ENCODE measurements at places on chromosomes 6 and 20. TPM values are rescaled to one million over a fixed set of nuclear protein-coding genes. Genes with fewer than 3 reads are reported as not detected.
A peak's percentile ranks its signal among the peaks of the same experiment; 100 is the strongest.

- no peak for DNase-seq
Measured at GRCh38 chr6:136438441-136438840, 111.8 kb downstream of the MAP7 start.

DNA sequence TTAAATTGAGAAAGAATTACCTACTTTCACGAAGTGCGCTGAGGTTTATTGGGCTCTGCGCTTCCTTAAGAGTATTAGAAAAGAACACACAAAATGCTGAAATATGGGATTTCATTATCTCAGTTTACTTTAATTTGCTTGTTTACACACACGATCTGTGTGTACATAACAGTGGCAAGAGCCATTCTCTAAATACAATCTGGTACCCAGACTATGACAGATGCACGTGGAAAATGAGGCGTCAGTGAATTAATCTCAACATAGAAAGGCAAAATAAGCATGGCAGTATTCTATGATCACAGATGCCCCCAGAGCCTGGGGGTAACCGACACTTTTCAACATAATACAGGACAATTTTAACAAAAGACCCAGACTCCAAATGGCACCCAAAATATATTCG, 8.3 kb downstream of the FITM2 start:
- DNase-seq: no peak

DNA sequence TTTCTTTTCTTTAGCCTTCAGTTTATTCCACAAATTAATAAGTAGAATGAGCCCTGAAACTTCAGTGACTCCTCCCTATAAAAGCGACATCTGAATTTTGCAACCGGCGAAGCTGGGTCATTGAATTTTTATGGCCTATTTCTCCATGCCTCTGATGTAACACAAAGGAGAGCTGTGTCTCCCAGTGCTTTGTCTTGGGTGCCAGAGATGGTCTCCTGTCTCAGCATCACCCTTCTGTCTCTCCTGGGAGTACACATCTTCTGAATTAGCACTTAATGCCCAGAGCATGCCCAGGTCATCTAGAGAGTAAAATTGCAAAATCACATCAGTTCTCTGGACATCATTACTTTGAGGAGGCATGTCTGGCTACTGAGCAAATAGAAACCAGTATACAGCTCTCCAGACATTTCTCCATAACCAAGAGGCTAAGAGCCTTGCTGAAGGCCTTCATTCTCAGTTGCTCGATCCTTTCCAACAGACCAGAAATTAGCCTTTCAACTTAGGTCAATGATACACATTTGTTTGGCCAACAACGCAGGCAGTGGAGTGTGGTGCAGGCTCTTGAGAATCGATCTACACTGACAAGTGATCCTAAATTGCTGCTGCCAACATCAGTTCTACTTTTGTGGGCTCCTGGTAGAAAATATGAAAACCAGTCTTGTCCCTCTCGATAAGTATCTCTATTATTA, 176.0 kb upstream of the FOXQ1 start:
- DNase-seq: no peak

DNA sequence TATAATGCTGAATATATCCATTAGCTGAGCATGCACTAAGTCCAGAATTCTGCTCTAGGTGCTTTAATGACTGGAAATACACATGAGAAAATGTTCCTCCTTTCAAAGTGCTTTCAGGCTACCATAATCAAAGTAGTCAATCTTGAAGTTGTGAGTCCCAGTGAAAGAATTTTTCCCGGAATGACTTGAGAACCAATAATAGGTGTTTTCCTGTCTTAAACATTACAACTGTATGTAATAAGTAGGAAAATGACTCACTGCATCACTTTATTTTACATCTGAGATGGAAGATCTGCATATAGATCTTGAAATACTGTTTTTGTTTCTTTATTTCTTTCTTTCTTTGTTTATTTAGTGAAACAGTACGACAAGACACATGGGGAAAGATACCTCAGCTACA, 437.4 kb upstream of the JAG1 start:
- DNase-seq: no peak

DNA sequence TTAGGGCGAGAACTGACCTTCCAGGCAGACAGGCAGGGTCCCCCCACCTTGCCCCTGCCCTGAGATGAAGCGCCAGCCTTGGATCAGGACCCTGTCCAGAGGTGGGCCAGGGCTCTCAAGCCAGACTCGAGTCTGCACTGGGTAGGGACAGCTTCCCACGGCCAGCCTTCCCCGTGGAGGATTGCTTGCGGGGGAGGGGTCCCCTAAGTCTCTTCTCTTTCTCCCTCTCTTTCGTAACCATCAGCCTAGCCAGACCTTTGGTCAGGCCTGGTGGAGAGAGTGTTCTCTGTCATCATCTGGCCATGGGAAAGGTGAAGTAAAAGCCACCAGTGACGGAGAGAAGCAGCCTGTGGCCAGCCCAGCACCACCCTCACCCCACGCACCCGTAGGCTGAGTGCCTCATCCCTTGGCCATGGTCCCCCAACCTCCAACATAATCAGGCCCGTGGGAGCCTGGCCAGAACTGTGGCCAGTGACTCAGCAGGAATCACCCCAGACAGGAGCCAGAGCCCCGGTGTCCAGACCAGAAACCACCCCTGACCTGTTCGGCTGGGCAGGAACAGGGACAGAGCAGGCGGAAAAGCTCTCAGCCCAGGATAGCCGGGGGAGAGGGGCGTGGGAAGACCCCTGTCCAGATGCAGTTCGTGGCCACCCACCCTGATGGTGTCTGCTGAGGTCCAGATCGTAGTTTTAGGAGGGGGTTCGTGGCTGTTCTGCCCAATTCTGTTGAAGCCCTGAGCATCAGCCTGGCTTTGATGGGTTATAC, 47.1 kb downstream of the SNAI1 start:
- no peak for DNase-seq

DNA sequence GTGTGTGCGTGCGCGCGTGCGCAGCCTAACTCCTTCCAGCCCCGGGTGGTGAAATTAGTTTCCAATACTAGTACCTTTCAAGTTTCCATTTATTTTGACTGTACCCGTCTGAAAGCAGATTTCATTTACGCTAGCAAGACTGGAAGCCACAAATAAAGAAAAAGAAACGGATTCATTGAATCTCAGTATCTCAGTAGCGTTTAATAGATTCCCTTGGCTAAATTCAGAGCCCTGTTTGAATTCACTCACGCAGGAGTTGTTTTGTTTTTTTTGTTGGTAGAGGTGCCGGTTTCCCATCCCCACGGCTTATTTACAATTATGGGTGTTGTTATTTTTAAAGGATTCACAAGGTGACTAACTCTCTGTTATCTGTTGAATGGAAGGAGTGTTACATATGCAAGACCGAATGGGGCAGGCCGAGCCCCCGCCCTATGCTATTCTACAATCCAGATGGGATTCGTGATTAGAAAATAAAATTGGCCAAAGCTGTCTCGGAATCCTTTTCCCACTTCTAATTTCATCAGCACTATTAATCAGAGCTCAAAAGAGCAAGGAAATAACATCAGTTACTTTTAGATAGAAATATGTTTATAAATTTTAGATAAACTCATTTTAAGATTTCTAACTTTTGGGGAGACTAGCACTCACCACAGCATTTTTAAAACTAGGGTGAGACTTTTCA, 2.3 kb upstream of the INSM1 start:
- DNase-seq: no peak

- no peak for DNase-seq
Measured at GRCh38 chr6:82866446-82866845, 199.2 kb downstream of the UBE3D start.

GRCh38 chr20:17471606-17472187, 59.5 kb downstream of the BFSP1 start:
- no peak for DNase-seq

DNA sequence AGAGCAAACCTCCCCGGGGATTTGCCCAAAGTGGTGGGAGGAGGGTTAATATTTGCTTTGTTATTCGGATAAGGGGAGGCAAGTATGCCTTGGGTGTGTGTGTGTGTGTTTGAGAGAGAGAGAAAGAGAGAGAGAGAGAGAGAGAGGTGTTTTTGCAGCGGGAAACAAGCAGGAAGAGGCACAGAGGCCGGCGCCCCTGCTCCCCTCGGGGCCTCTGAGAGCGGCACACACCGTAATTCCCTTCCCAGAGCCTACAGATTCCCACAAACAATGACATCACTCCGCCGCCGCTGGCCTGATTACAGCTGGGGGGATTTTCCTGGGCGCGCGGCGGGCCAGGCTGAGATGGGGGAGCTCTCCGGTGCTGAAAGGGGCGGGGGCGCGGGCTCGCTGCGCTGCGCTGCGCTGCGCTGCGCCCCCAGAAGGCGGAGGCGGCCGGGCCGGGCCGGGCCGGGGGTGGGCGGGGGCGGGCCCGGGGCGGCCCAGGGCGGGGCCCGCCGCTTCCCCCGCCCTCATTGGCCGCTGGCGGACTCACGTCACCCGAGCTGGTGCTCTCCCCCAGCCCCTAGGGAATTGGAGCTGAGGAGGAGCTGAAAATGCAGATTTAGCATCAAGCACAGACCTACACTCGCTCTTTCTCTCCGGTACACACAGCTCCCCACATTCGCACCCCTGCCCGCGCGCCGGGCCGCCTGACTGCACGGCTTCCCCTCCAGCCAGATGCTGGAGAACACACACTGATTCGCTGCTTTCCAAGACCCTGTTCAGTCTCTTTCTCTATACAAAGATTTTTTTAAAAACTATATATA, at the start of gene PCSK2:
Gene PCSK2, plus strand, starts transcription at position 631 of the 809 bp plus-strand sequence. CDS start 266 bp downstream, outside the sequence.
- DNase-seq: no peak

- DNase-seq: no peak
Measured at GRCh38 chr6:71510856-71511255, 222.2 kb downstream of the OGFRL1 start.

DNA sequence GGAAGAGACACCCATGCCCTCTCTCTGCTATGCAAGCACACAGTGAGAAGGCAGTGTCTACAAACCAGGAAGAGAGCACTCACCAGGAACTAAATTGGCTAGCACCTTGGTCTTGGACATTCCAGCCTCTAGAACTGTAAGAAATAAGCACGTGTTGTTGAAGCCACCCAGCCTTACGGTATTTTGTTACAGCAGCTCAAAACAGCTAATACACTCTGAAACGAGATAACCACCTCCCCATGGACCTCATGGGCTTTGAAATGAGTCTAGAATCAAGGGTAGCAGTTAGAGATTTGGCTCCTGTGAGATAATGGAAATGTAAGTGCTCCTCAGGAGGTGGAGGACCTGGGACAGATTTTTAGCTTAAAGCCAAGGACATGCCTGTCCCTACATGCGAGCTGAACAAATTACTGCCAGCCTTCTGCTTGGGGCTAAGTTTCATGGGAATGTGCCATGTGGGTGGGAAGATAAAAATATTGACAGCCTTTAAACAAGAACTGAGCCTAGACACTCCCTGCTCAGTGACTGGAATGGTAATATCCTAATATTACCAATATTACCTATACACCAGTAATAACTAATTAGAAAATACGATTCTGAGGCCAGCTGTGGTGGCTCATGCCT, 3.9 kb upstream of the ZNF318 start:
- DNase-seq: no peak

GRCh38 chr6:105817961-105818360, 268.2 kb upstream of the PRDM1 start:
- DNase-seq: no peak

- no peak for DNase-seq
Measured at GRCh38 chr20:32162351-32162750, 45.2 kb downstream of the PLAGL2 start.

GRCh38 chr6:28124971-28125353, 553 bp downstream of the ZSCAN16 start:
- no peak for DNase-seq

DNA sequence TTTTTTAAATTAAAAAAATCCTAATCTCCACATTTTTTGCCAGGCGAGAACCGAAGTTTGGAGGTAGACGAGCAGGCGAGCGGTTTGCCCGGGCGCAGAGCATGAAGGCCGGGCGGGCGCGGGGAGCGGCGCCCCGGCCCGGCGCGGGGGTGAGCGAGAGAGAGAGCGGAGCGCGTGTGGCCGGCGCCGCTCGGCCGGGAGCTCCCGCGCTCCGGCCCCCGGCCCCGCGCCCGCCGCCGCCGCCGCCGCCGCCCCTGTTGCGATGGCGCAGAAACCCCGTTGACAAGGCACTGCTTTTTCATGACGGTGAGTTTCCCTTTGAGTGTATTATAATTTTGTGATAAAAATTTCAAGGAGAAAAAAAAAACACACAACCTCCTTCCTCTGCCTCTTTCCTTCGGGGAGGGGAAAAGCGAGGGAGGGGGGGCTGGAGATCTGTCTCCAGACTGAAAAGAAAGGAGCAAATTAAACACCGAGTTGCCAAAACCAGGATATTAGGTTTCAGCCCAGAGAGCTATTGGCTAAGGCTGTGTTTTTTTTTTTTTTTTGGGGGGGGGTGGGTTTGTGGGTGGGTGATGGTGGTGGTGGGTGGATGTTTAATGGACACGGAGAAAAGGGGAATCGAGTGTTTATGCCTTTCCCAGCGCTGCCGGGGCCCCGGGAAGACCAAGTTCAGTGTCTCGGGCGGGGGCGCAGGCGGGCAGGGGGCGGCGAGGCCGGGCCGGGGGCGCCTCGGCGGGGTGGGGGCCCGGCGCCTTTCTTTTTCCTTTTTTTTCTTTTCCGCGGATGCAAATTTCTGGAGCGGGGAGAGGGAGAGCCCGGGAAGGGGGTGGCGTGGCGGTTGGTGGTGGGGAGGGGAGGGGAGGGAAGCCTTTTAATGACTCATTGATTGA, at the start of gene BICRAL:
Gene BICRAL, plus strand, starts transcription at position 257 of the 893 bp plus-strand sequence. CDS start 39,971 bp downstream, outside the sequence.
- DNase-seq: peak; percentile 63

DNA sequence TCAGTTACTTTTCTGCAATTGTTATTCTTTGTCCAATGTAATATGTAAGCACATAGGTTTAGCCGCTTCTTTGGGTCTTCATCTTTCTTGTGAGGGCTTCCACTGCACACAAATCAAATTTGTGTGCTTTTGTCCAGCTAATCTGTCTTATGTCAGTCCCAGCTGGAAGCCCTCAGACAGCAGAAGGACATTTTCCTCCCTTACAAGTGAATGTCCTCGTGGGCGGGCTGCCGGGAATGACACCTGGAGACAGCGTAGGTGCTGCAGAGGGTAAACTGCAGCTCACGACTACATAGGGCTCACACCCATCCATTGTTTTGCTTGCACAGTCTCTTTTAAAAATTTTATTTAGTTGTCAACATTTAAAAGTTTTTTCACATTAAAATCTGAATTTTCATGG, 24.6 kb upstream of the PPP1R14C start:
- no peak for DNase-seq

DNA sequence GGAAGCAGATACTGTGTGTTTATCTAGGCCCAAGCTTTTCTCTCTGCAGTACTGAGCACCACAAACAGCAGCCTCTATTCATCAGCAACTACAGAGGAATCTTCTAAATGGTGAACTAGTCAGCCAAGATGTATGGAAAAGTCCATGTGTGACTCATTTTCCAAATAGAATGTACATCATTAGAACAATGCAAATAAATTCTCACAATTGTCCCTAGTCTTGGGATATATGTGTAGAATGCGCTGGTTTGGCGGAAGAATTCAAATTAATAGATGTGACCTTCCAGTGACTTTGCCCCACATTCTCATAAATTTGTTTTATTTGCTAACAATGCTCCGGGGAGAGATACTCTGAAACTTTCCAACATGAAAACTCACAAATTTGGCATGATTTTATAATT, 436.2 kb downstream of the CBLN4 start:
- no peak for DNase-seq

- no peak for DNase-seq
Measured at GRCh38 chr6:115945812-115946211, 114.9 kb downstream of the FRK start.

Gene TPBG
- 30.1 TPM for total RNA-seq

Gene PGC
- not detected for total RNA-seq

Gene SOBP
- total RNA-seq: 0.27 TPM

Gene TMEM14B
- total RNA-seq: 34.9 TPM

Gene TSHZ2
- 25.7 TPM for total RNA-seq

Gene ADGB
- total RNA-seq: 1.9 TPM

Measured in lower leg skin (tissue), 4 donors.